CD4-positive, alpha-beta T cell treated with Interleukin-10 for 1 hour (primary cell): ENCODE measurements at places on chromosomes 5 and 9.

DNA sequence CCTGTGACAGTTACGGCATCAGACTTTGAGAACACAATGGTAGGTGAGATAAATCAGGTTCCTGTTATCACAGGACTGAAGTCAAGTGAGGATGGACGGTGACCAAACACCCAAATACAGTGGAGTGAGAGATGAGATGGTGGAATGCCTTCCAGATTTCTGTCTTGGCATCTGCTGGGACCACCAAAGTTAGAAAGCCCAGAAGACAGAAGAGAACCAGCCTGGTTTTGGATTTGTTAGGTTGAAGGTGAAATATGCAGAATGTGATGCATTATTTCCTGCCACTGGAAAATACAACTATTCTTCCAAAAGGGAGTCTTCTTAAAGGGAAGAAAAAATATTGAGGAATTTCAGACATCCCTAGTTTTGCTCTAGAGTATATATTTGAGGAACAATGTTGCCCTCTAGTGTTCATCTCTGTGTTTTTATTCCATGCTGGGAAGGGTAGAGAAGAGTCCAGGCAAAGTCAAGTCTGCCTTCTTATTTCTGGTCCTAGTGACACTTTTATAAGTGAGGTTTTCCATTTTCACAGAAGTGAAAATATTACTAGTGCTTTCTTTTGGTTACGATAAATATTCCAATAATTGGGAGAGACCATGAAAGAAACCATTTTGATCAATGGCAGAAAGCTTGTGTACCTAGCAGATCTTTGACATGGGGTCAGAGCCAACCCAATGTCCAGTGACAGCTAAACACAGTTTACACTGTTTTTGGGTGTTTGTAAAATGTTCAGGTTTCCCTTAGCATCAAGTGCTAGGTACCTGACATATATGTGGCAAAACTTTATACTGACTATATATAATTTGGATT is 142.3 kb upstream of the ANKH start:
- DNase-seq: peak; percentile 52

GRCh38 chr5:15700373-15700772 is 200.4 kb downstream of the FBXL7 start:
- DNase-seq: no peak

DNA sequence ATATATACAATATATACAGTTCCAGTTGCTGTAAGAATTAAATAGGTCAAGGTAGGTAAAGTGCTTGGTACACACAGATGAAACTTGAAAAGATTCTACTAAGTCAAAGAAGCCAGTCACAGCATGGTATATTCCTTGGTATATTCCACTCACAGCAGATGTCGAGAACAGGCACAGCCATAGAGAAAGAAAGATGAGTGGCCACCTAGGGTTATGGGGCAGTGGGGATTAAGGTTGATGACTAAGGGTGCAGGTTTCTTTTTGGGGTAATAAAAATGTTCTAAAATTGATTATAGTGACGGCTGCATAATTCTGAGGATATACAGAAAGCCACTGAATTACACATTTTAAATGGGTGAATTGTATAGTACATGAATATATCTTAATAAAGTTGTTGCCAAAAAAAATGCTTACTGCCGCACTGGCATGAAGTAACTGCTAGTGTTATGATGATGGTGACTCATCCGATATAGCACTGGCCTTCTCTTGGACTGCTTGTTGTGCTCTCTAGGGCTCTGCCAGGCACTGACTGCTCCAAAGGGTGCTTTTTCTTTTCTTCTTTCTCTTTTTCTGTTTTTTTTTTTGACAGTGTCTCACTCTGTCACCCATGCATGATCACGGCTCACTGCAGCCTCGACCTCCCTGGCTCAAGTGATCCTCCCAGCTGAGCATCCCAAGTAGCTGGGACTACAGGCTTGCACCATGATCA is 23.5 kb downstream of the TBC1D2 start:
- no peak for DNase-seq

GRCh38 chr5:124650951-124651662 is 95.3 kb downstream of the ZNF608 start:
- no peak for DNase-seq

GRCh38 chr5:141799507-141800167 is 78.6 kb downstream of the PCDH1 start:
- no peak for DNase-seq

GRCh38 chr5:76503929-76504328 is 100.8 kb downstream of the IQGAP2 start:
- DNase-seq: no peak
